SJSA1 (cell line): ENCODE measurements at places on chromosomes 13 and 19. TPM values are rescaled to one million over a fixed set of nuclear protein-coding genes. Genes with fewer than 3 reads are reported as not detected.
A peak's percentile ranks its signal among the peaks of the same experiment; 100 is the strongest.

Gene CTXN1
- total RNA-seq: not detected in 2 replicates

Gene AP1M2
- total RNA-seq: 4.9 and 9.9 TPM in 2 replicates

Gene WDR83
- total RNA-seq: 9.7 and 23.7 TPM in 2 replicates

Gene PRODH2
- total RNA-seq: not detected in 2 replicates

Gene GJB6
- not detected in 2 replicates for total RNA-seq

Gene RNF17
- not detected in 2 replicates for total RNA-seq

- H3K4me3 ChIP-seq: no peak overlapping the region
- no peak for DNase-seq
- no peak overlapping the region for H3K27ac ChIP-seq
Measured at GRCh38 chr13:96109125-96109524, 19.2 kb downstream of the HS6ST3 start.

DNA sequence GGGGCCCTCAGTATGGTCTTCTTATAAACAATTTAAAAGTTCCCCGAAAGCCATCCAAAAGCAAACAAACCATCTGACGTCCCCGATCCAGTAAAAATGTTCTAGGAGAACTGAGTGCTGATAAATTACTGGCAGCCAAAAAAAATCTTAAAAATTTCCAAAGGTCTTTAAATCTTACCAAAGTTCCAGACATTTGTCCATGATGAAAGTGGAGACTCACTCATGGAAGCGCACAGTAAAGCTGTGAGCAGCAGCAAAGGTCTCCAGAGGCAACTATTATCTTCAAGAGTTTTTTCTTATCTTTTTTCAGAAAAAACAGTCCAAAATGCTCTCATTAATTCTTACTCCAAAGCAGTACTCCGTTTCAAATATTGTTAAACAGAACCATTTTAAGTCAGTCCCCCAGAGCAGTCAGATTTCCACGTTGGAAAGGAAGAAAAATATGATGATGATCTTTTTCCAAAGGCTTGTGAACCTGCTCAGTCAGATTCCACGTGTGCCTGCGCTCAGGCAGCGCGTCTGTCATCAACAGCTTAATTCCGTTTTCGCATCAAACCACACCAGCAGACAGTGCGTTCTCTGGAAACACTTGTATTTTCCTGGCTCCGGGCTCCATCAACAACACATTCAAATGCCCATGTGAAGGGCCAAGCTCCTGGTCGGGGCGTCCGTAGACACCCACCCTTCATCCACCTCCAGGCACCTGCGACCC is 85.4 kb downstream of the COL4A1 start:
- H3K4me1 ChIP-seq: peaks cover 33% of the 10 kb centered on the region
- peaks cover 8% of the 10 kb centered on the region; the same call in 1 of the 2 replicates for H3K36me3 ChIP-seq
- H3K27me3 ChIP-seq: no peaks in the 10 kb centered on the region
- H3K27ac ChIP-seq: 0 out of 2 replicates have a peak overlapping the region, but pooled peaks have one; percentile 9
- DNase-seq: no peak

DNA sequence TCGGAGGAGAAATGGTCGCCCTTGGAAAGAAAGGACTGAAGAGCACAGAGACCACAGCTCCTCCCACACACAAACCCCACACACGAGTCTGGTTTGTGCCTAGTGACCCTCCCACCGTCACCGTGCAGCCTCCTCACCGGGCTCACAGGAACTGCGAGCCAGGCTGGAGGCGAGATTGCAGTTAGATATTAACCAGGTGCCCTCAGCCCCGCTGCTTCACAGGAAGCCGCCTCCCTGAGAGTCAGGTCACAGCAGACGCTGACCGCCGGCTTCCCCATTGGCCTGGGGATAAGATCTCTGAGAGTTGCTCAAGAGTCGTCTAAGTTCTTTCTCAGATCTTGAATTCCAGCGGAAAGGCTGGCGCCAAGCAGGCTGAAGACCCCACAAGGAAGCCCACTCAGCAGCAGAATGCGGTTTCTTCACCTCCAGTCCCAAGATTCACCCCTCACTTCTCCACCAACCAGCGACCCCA is 870 bp downstream of the ZNF44 start:
- peak overlapping the region; percentile 68 for H3K27ac ChIP-seq
- H3K27me3 ChIP-seq: no peaks in the 10 kb centered on the region
- H3K36me3 ChIP-seq: peaks cover 9% of the 10 kb centered on the region
- 0 out of 2 replicates have a peak, but pooled peaks cover 6% of the 10 kb centered on the region for H3K4me1 ChIP-seq
- H3K4me3 ChIP-seq: peak overlapping the region; percentile 81

DNA sequence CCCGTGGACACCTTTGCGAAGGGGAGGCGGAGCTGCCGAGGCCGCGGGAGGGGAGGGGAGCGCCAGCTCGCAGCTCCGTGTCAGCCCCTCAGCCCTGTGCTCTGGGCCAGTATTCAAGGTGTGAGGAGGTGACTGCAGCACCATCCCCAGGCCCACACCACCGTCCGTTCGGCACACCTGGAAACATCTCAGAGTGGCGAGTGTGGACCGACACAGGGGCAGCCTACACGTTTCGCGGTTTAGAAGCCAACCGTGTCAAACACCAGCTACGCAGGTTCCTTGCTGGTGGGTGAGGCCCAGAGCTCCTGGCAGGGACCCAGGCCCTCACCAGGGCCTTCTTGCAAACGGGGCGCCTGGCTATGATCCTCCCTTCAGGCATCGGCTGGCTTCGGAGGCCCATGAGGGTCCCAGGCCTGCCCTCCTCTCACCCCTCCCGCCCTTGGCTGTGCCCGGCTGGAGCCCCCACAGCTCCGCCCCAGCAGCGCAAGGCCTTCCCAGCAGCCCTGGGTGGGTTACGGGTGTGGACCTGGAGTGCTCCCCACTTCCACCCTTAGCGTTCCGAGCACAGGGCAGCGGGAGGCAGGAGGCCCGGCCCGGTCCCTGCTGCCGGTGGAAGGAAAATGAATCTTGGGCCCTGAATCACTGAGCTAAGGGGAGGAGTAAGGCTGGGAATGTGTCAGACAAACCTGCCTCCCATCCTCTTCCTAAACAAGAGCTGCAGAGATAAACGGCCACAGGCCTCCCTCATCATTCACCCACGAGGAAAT is 1.2 kb downstream of the C13orf46 start:
- no peak overlapping the region for H3K4me3 ChIP-seq
- H3K27ac ChIP-seq: no peak overlapping the region
- no peak for DNase-seq
- H3K4me1 ChIP-seq: peaks cover 12% of the 10 kb centered on the region
- peaks cover 32% of the 10 kb centered on the region for H3K36me3 ChIP-seq
- no peaks in the 10 kb centered on the region for H3K27me3 ChIP-seq

DNA sequence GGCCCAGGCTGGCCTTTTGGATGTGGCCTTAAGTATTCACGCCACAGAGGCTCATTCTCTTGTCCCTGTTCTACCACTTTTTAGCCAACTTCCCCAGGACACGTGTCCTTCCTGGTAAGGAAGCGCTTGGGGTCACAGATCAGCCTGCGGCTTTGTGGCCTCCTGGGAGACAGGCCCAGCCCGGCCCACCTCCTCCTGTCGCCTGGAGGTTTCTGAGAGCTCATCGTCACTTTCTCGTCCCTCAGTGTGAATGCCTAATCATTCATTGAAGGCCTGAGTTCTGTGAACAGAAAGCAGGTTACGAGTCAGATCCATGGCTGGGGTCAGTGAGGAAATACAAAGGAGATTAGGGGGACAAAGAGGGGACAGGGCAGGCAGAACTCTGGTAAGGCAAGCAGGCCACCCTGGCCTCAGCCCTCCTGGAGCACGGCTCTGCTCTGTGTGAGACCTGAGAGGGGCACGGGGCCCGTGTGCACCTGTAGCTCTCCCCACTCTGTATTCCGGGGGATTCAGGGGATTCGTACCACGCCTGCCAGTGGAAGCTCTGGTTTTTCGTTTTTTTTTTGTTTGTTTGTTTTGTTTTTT is 38.6 kb upstream of the TSHZ3 start:
- H3K36me3 ChIP-seq: no peaks in the 10 kb centered on the region
- no peak overlapping the region for H3K4me3 ChIP-seq
- DNase-seq: no peak
- no peaks in the 10 kb centered on the region; the same call in 1 of the 2 replicates for H3K27me3 ChIP-seq
- H3K4me1 ChIP-seq: no peaks in the 10 kb centered on the region
- no peak overlapping the region for H3K27ac ChIP-seq

DNA sequence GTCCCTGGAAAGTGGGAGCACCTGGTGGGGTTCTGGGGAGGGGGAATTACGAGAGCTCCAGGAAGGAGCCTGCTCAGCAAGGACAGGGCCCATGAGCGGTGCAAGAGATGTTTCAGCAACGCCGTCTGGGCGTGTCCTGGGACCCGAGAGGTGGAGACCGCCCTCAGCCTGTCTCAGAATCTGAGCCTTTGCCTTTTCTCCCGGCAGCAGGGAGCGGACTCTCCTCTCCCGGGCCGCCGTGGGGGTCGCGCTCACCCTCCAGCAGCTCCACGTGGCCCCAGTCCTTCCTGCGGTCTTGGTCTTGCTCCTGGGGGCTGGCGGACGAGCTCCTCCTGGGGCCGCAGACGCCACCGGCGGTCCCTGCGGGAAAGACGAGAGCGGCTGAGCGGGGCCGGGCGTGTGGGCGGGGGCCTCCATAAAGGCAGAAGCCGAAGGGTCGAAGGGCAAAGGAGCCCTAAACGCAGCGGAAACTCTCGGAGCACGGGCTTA is 714 bp downstream of the POLRMT start:
- H3K4me1 ChIP-seq: peaks cover 26% of the 10 kb centered on the region
- H3K27ac ChIP-seq: peak overlapping the region; percentile 56
- H3K36me3 ChIP-seq: peaks cover 33% of the 10 kb centered on the region
- H3K27me3 ChIP-seq: no peaks in the 10 kb centered on the region

GRCh38 chr19:30273184-30273583 is 99.0 kb upstream of the ZNF536 start:
- H3K4me1 ChIP-seq: no peaks in the 10 kb centered on the region
- no peaks in the 10 kb centered on the region for H3K36me3 ChIP-seq
- no peak overlapping the region for H3K27ac ChIP-seq
- no peak overlapping the region for H3K4me3 ChIP-seq
- DNase-seq: no peak

- H3K27me3 ChIP-seq: no peaks in the 10 kb centered on the region
- no peak overlapping the region for H3K4me3 ChIP-seq
- H3K36me3 ChIP-seq: no peaks in the 10 kb centered on the region
Measured at GRCh38 chr13:106521095-106521799, 14.2 kb downstream of the EFNB2 start.

DNA sequence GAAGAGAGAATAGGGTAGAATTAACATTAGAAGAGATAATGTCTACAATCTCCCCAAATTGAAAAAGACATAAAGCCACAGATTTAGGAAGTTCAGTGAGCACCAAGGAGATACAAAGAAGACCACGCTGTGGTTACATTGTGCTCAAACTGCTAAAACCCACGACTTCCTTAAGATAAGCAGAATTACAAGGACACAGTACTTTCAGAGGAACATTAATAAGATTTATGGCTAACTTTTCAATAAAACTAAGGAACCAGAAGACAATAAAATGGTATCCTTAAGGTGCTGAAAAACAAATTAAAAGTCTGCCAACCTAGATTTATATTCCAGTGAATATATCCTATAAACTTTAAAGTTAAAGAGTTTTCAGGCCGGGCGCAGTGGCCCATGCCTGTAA is 7.4 kb upstream of the IL17D start:
- H3K27ac ChIP-seq: no peak overlapping the region
- DNase-seq: no peak
- H3K4me3 ChIP-seq: no peak overlapping the region
- no peaks in the 10 kb centered on the region for H3K36me3 ChIP-seq

GRCh38 chr19:13987101-13987890 is 18.8 kb downstream of the RFX1 start:
- DNase-seq: no peak
- peaks cover 4% of the 10 kb centered on the region; the same call in 1 of the 2 replicates for H3K36me3 ChIP-seq
- no peak overlapping the region for H3K4me3 ChIP-seq
- H3K27me3 ChIP-seq: no peaks in the 10 kb centered on the region
- H3K4me1 ChIP-seq: no peaks in the 10 kb centered on the region
